Retina (tissue), 1 donor: ENCODE measurements at places on chromosomes 2 and 18.

DNA sequence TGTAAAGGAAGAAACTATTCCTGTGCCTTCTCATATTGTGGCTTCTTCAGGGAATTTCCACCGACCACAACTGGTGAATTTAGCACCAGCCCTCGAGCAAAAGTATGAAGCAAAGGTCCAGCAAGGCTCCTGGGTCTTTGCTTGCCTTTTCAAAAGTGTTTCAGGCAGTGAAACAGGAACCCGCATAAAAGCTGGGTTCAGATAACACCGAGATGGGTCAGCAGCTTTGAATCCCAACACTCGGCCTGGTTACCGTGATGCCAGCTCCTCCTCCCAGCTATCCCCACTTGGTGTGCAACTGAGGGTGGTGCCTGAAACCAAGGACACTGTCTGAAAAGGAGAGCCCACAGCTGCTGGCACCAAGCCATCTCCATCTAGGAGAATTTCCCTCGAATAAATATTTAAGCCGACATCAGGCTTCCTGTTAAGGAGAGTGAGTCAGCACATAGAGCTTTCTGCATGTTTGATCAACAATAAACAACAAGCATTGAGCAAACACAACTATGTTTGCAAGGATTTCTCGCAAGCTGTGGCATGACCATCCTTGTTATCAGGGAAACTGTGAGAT, 69.5 kb downstream of the ANTXR1 start:
- no peak for DNase-seq

GRCh38 chr2:191171708-191172355, 21.0 kb upstream of the STAT4 start:
- DNase-seq = no peak

DNA sequence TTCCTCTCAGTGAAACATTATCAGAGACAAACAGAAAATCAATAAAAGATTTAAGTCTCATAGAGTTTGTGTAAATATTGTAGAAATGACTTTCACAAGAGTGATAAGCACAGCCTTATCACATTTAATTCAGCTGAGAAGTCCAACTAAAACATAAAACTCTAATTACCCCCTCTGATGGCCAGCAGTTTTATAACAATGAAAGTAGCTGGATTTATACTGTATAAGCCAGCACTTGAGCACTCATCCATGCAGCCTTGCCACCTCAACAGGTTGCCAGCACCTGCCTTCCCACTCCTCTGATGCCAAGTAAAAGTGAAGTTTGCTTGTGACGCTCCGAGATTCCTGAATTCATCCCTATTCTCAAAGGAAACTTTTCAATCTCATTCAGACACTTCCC, 103.0 kb upstream of the STK39 start:
- no peak for DNase-seq

DNA sequence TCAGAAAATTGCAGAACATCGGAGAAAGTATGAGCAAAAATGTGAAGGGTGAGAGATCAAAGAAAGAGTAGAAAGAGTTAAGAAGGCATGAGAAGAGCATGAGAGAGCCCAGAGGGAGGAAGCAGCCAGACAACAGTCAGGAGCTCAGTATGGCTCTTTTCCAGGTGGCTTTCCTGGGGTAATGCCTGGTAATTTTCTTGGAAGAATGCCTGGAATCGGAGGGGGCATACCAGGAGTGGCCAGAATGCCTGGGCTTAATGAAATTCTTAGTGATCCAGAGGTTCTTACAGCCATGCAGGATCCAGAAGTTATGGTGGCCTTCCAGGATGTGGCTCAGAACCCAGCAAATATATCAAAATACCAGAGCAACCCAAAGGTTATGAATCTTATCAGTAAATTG, 271.8 kb upstream of the TFPI start:
- DNase-seq = no peak

GRCh38 chr2:72625366-72625765, 200.5 kb downstream of the EXOC6B start:
- DNase-seq = no peak

- DNase-seq = no peak
Observed at GRCh38 chr2:204964414-204964813, 419.1 kb downstream of the PARD3B start.
